Urinary bladder (tissue), 4 donors: ENCODE measurements at places on chromosomes 5 and 9. TPM values are rescaled to one million over a fixed set of nuclear protein-coding genes. Genes with fewer than 3 reads are reported as not detected.

The LPAR1 gene
- 42.0 TPM for polyA plus RNA-seq

The ATP10B gene
- polyA plus RNA-seq, result 0.22 TPM

The IL13 gene
- polyA plus RNA-seq, result not detected

The PCDHGA2 gene
- 4.1 TPM for polyA plus RNA-seq

The ADGRD2 gene
- not detected for polyA plus RNA-seq

DNA sequence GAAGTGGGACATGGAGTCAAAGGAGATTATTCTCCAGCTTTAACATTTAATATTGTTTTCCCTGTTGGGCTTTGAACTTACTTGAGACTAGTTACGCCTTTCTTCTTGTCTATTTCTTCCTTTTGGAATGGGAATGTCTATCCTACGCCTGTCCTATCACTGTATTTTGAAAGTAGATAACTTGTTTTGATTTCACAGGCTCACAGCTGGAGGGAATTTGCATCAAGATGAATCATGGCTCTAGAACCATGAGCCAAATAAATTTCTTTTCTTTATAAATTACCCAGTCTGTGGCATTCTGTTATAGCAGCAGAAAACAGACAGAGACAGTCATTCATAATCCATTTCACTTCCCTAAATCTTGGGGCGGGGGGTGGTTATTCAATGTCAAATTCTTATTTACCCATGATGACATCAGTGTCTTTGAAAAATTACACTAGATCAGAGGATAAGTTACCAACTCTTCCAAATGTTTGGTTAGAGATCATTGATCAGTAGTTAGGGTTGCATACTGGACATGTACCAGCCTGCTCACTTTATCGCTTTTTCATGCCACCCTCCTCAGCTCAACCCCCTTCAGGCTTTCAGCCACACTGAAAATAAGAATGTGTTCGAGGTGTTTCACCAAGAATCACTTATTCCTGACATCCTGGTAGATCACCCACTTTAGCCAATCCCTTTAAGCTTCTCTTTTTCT is 419.6 kb upstream of the PIK3R1 start:
- no peak for DNase-seq

DNA sequence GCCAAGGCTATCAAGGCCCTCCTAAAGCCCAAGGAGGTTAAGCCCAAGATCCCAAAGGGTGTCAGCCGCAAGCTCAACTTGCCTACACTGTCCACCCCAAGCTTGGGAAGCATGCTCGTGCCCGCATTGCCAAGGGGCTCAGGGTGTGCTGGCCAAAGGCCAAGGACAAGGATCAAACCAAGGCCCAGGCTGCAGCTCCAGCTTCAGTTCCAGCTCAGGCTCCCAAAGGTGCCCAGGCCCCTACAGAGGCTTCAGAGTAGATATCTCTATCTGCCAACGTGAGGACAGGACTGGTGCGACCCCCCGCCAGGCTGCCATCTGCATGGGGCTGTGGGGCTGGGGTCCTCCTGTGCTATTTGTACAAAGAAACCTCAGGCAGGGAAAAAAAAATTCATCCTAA is 3.3 kb downstream of the HOMER1 start:
- no peak for DNase-seq

DNA sequence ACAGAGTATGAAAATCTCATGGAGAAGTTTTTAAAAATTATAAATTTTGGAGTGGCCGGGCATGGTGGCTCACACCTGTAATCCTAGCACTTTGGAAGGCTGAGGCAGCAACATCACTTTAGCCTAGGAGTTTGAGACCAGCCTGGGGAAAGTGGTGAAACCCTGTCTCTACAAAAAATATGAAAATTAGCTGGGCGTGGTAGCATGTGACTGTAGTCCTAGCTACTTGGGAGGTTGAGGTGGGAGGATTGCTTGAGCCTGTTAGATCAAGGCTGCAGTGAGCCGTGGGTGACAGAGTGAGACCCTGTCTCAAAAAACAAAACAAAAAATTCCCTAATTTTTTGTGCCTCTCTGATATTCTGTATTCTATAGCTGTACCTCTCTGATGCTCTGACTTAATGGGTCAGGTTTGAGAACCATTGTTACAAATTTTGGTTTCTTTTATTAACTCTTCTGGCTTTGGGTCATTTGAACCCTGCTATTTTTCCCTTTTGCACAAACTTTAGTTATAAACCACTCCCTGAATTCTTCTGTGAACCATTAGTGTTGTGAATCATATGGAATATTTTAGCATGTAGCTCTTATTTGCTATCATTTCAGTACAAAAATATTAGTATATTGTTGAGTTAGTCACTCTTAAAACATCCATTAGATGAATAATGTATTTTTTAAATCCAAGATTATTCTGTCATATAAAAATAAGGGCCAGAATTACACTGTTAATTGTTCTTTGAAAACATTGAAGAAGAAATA is 51.0 kb downstream of the FER start:
- DNase-seq, result no peak
